ENCODE measurements at places on chromosomes 4 and X.
A peak's percentile ranks its signal among the peaks of the same experiment; 100 is the strongest.

DNA sequence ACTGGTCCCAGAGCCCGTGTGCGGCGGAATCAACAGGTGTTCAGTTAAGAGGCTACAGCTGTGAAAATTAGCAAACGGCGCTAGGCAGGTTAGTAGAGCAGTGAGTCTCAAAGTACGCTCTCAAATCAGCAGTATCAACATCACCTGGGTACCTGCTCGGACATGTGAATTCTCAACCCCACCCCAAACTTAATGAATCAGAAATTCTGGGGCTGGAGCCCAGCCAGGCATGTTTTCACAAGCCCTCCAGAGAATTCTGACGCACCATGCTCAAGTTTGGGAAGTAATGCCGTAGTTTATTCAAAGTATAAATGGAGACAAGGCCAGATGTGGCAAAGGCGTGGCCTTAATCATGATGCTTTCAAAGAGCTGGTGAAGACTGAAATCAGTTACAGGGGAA, 58.2 kb upstream of the PTCHD1 start:
- DNase-seq: no peak

- DNase-seq: no peak
These were observed 324 bp upstream of the MSN start for GRCh38 chrX:65667157-65667502.

GRCh38 chr4:110860125-110860524, 237.2 kb upstream of the PITX2 start:
- no peak for DNase-seq

GRCh38 chr4:15254236-15254880, 173.5 kb upstream of the C1QTNF7 start:
- DNase-seq: no peak

- no peak for DNase-seq
These were observed 1.2 kb upstream of the NMU start for GRCh38 chr4:55637272-55637820.

- no peak for DNase-seq
These were observed 589.5 kb upstream of the LCORL start for GRCh38 chr4:18611026-18611425.

DNA sequence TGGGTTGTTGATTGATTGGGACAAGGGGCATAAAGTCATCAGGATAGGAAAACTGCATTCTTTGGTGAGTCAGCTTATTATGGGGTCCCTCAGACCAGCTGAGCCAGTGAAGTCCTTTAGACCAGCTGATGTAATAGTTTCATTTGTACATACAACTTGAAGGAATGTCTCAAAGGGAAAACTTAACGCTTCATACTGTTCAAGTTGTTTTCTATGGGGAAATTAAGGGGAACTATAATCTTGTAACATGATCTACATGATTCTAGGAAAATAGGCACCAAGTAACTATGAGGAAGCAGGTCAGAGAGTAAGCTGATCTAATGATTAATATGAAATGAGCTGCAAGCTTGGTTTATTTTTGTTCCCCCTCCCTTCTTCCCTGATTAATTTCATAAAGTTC, 175.1 kb upstream of the GRID2 start:
- DNase-seq: no peak

DNA sequence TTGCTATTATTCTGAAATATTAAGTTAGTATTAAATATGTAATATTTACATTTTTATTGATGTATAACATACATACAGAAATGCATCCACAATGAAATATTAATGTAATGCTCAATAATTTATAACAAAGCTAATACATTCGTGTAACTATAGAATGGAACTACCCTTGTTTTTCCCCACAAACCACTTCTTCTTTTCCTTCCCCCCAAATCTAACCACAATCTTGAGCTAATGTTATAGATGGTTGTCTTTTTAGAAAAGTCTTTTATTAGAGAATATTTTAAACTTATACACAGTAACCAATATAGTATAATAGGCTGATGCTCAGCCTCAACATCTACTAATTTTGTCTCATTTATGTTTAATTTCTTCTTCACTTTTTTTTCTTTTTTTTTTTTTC, 4.5 kb upstream of the ZNF732 start:
- DNase-seq: no peak

GRCh38 chr4:185911556-185912064, 99.6 kb upstream of the SORBS2 start:
- no peak for DNase-seq

- no peak for DNase-seq
These were observed 695 bp downstream of the MTM1 start for GRCh38 chrX:150569155-150569477.

GRCh38 chrX:46841346-46841745, 4.5 kb downstream of the RP2 start:
- DNase-seq: no peak

DNA sequence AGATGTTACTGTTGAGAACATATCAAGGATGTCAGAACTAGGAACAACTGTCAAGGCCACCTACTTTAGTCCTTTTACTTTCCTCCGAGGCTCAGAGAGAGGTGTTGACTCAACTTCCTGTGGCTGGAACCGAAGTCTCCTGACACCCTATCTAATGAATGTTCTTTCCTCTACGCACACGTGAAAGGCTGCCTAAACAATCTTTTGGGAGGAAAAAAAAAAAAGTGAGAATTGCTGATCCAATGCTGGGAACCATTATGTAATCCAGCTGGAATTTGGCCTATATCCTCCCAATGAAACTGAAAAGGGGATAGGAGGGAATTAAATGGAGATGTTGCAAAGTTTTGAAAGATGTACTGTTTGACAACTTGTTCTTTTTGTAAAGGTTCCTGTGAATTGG, 8.3 kb upstream of the MAP7D3 start:
- no peak for DNase-seq

DNA sequence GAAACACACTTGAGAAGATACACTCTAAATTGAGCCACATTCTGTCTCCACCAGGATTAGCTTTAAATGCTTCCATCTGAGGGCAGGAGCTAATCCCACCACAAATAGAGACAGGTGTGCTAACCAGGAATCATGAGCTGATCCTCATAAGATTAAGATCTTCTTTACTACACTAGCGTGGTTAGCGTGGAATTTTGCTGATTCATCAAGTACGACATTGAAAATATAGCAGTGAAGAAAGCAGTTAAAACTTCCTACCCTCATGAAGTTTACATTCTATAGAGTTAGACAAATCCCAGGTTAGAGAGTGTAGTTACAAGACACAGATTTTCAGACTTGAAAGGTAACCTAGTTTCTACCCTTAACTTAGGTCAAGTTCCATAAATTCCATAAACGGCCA, 5.3 kb upstream of the APELA start:
- no peak for DNase-seq

DNA sequence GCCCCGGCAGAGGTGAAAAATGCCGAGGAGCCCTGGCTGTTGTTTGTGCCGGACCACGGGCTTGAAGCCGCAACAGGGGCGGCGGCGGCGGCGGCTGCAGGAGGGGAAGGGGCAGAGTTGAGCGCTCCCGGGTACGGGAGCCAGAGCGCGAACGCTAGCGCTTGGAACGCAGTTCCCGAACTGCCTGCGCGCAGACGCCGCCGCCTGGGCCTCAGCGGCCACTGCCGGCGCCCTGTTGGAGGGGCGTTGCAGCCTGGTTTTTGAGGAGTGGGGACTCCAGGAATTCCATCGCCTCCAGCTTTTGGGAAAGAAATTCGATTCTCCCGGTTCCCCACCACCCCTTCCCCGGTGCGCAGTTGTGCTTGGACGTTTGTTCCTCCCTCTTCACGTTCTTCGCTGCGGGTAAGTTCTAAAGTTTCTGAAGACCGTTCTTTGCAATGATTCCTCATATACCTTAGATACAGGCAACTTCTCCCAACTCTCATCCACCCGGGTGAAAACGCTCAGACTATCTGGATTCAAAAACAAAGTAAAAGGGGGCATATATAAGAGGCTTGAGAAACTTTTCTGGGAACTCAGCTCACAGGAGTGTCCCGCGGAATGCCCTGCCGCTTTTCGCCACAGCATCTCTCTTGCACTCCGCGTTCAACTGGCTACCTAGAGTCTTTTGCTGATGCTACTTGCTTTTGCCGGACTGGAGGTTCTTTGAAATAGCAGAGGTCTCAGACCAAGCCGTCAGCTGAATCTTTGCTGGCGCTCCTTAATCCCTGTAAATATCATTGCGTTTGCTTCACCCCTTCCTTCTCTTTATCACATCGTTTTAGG, 1.0 kb downstream of the FAT4 start:
- DNase-seq: peak; percentile 48

DNA sequence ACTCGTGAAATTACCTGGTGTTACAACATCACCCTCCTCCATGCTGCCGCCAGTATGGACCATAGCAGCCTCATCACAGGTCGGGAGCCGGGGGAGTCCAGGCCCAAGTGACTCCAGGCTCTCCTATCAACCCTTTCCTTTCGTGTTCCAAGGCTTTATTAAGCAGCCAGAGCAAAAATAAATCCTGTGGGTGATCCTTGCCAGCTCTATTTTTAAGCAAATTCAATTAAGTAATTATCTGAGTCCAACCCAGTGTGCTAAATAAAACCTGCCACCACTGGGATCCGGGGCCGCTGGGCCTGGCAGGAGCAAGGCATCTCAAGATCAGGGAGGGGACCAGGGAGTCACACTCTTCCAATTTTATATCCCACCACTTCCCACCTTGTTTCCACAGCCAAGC, 80.7 kb upstream of the PRPS1 start:
- DNase-seq: no peak

DNA sequence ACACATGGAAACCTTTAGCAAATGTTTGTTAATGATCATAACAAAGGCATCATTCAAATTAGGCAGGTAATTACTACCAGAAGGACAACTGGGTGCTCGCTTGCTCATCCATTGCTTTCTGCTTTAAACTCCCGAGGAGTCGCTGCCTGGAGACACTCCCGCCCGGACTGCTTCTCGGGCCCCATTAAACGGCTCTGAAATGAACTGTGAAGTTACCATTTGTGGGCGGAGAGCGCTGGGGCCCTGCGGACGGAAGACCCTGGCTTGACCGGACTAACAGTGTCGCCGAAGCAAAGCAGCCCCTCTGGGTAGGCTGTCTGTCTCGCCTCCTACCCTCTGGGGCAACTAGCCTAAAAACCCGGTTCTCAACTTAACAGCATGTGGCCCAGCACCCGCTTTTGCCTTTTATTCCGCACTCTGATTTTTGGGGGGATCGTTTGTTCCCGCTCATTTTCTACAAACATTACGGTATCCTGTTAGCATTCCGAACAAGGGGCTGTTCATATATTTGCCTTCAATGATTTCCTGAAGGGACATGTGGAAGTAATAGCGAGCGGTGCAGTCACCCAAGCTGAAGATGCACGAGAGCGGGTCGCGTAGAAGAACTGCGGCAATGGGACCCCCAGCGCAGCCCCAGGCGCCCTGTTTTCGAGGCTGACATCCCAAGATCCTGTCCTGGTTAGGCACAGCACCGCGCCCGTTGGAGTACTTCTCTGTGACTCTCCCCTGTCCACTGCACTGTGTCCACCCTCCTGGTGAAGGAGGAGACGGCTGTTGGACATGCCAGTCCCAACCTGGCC, 1.6 kb upstream of the PDGFRA start:
- DNase-seq: no peak

DNA sequence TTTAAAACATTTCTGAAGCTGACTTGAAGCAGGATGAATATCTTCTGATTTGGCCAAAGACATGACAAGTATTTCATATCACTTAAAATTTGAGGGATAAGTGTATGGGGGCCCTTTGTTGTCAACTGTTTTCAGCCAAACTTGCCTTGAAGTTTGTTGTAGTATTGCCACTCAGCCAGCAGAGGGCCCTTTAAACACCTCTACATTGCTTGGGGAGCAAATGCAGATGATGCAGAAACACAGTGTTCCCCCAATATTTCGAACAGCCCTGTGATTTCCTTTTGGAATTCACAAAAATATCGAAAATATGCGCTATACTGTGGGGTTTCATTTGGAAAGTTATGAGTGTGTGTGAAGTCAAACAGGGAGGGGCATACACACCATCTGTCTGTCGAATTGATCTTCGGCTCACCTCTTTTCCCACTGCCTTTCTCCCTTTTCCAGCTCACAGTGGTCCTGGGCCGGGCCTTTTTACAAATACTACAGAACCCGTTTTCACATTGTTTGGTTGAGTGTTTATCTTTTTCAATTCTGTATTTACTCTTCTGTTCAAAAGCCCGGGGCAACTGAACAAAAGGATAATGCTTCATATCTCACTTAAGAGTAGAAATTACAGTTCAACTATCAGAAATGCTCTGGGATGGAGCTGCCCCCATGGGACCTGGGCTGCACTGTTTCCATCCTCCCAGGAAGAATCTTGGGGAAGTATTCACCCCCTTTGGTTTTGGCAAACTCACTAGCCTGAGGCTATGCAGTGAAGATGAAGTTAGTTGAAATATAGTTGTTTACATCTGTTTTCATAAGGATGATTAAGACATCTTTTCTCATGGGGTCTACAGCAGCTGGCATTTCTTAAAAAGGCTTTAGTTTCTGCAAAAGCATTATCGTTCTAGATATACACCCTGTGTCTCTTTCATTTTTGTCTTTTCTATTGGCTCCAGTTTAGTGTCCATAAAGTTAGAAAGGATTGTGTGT, 137.6 kb downstream of the EGF start:
- peak; percentile 8 for DNase-seq

DNA sequence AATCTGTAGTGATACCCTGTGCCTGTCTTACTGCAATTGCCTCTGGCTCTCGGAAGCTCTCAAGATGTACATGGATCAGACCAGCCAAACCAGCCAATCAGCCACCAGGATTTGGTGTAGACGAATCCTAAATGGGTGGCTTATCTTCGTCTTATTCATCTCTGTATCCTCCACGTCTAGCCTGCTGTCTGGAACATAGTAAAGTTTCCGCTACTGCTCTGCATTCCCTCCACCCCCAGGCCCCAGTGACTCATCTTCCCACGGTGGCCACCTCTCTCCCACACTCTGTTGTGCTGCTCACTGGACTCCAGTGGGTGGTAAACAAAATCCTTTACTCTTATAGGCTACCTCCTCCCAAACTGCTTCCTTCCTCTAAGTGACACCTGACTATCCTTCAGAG, 37.8 kb downstream of the SEPTIN6 start:
- DNase-seq: no peak

DNA sequence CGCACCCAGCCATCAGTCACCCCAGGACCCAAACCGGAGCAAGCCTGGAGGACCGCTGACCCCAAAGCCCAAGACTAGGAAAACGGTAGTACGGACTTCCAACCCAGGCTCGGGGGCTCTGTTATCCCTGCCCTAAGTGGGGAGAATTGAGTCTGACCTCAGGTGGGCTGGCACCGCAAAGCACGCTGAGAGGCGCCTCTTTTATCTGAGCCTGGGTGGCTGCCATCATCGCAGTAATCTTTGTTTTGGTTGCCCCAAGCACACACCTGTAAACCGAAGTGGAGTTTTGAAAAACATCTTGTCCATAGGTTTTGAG, 894 bp upstream of the SH3RF1 start:
- no peak for DNase-seq

DNA sequence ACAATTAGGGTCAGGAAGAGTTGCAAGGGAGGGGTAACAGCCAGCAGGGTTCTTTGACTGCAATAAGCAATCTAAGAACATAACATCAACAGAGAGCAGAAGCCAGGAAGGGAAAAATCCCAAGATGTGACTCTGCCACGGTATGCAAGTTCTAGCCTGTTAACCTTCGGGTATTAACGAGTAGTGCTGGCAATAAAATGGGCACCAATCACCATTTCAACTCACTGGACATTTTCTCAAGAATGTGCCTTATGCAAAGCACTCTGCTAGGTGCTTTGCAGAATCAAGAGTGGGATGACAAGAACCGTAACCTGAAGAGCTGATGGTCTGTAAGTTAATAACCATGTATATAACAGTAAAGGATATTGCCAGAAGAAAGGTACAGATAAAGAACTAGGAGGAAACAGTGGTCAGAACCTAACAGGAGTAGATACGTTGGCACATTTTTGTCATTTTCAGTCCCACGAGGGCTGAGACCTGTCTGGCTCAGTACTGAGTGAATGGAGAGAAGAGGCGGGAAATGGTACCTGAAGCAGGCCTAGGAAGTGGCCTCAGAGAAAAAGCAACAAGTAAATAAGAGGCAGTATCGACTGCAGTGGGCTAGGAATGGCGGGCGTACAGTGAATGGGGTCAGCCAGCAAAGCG, 2.7 kb downstream of the ELOVL6 start:
- no peak for DNase-seq
